ENCODE measurements at places on chromosomes 7 and 10. TPM values are rescaled to one million over a fixed set of nuclear protein-coding genes. Genes with fewer than 3 reads are reported as not detected.

The BRAT1 gene
- total RNA-seq: 40.7 TPM

The RAMP3 gene
- total RNA-seq: not detected

The GPR26 gene
- not detected for total RNA-seq

The CNNM2 gene
- 7.7 TPM for total RNA-seq

The HYCC1 gene
- 79.6 TPM for total RNA-seq

DNA sequence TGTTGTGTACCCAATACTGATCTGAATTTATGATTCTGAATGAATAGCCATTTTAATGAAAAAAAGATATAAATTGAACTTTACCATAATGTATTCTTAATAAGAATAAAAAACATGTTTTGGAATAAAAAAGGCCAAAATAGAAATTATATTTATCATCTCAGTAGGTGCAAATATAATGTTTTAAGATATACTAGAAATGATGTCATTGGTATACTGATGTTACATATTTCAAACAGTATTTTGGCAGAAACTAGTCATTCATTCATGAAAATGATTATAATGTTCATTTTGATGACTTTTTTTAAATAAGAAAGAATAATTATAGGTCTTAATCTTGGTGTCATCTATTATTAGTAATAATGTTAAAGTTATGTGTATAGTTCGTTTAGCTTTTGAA lies 9.2 kb downstream of the PCGF5 start:
- H3K4me3 ChIP-seq: no peak overlapping the region
- no peak for DNase-seq
- H3K36me3 ChIP-seq: peaks cover 28% of the 10 kb centered on the region
- no peak overlapping the region for H3K27ac ChIP-seq
- no peaks in the 10 kb centered on the region for H3K27me3 ChIP-seq
- peaks cover 35% of the 10 kb centered on the region for H3K4me1 ChIP-seq

- DNase-seq: no peak
- H3K27ac ChIP-seq: no peak overlapping the region
- no peak overlapping the region for H3K4me3 ChIP-seq
- no peaks in the 10 kb centered on the region for H3K4me1 ChIP-seq
These were observed 64.8 kb downstream of the TNS3 start for GRCh38 chr7:47516985-47517600.

- H3K27ac ChIP-seq: peak overlapping the region; percentile 80
- peak overlapping the region; percentile 78 for H3K4me3 ChIP-seq
- H3K4me1 ChIP-seq: peaks cover 44% of the 10 kb centered on the region
- DNase-seq: peak; percentile 49
- H3K36me3 ChIP-seq: peaks cover 45% of the 10 kb centered on the region
These were observed 1.2 kb downstream of the UBE3C start for GRCh38 chr7:157139810-157140510.

DNA sequence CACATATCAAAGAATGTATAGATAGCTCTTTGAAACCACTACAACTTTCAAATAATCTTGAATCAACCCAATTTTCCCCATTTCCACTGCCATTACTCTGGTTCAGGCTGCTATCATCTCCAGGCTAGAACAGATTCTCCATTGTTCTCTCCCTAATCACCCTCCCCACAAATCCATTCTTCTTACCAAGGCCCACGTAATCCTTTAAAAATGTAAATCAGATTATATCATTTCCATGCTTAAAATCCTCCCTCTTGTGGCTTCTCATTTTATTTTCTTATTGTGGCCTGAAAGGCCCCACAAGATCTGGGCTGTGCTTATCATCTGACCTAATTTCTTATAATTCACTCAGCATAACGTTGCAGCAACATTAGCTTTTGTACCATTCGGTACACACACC lies 3.0 kb upstream of the PON1 start:
- DNase-seq: no peak
- no peak overlapping the region for H3K4me3 ChIP-seq
- H3K4me1 ChIP-seq: peaks cover 16% of the 10 kb centered on the region
- no peaks in the 10 kb centered on the region for H3K36me3 ChIP-seq

- no peak for DNase-seq
- no peaks in the 10 kb centered on the region for H3K27me3 ChIP-seq
- no peak overlapping the region for H3K27ac ChIP-seq
- no peak overlapping the region for H3K4me3 ChIP-seq
These were observed 15.6 kb upstream of the KMT2C start for GRCh38 chr7:152451356-152451755.

DNA sequence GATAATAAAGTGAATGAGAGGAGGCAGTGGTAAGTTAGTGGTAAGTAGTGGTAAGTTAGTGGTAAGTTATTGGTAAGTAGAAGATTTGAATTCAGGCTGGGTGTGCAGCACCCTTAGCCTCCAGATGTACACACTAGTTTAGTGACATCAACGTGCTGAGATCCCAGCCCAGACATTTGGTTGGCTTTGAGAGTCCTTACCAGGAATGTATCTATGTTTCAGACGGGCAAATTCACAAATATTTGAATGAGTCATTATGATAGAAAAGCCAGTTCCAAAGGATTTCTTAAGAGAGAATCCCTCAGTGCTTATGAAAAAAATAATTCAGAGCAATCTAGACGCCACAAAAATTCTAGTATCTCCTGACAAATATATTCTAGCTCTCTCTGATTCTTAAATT lies 70.0 kb downstream of the ARL4A start:
- H3K27ac ChIP-seq: no peak overlapping the region
- H3K27me3 ChIP-seq: peaks cover 4% of the 10 kb centered on the region
- H3K4me1 ChIP-seq: no peaks in the 10 kb centered on the region
- DNase-seq: no peak
- H3K4me3 ChIP-seq: no peak overlapping the region

GRCh38 chr7:137742051-137742450 lies 104.7 kb downstream of the DGKI start:
- H3K4me3 ChIP-seq: no peak overlapping the region
- H3K27ac ChIP-seq: no peak overlapping the region
- no peaks in the 10 kb centered on the region for H3K4me1 ChIP-seq
- DNase-seq: no peak

DNA sequence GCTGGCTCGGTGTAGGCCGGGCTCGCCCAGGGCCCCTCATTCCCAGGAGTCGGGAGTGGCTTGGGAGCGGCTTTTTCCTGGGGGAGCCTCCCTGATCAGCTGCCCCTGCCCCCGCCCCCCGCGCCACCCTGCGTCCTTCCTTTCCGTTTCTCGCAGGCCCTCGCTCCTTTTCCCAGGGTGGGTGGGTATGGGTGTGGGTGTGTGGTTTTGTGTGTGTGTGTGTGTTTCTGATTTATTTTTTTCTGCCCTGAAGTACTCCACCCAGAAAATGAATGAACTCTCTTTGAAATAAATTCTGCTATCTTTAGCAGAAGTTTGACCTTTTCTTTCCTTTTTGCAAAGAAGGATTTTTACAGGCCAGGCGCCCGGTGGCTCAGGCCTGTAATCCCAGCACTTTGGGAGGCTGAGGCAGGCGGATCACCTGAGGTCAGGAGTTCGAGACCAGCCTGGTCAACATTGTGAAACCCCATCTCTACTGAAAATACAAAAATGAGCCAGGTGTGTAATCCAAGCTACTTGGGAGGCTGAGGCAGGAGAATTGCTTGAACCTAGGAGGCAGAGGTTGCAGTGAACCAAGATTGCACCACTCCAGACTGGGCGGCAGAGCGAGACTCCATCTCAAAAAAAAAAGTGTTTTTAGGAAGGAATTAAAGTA lies 30.0 kb upstream of the AP5Z1 start:
- H3K27me3 ChIP-seq: no peaks in the 10 kb centered on the region
- peaks cover 56% of the 10 kb centered on the region for H3K4me1 ChIP-seq
- peak overlapping the region; percentile 95 for H3K27ac ChIP-seq
- no peak for DNase-seq
- H3K36me3 ChIP-seq: peaks cover 41% of the 10 kb centered on the region
- H3K4me3 ChIP-seq: peak overlapping the region; percentile 82

DNA sequence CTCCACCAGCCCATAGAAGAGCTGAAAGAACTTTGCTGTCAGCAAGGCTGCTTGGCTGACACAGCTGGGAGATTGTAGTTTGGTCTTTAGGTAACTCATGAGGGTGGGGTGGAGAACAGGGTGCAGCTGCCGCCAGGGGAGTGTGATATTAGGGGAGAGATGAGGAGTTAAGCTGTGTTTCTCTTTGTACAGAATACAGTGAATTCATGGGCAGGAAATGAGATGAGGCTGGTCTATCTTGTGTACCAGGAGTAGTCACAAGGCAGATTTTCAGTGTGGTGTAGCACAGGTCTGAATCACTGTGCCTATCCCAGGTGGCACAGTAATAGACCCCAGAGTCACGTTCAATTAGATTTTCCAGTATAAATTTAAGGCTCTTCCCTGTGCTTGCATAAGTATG lies 56.6 kb upstream of the TARP start:
- DNase-seq: no peak
- no peaks in the 10 kb centered on the region for H3K27me3 ChIP-seq

DNA sequence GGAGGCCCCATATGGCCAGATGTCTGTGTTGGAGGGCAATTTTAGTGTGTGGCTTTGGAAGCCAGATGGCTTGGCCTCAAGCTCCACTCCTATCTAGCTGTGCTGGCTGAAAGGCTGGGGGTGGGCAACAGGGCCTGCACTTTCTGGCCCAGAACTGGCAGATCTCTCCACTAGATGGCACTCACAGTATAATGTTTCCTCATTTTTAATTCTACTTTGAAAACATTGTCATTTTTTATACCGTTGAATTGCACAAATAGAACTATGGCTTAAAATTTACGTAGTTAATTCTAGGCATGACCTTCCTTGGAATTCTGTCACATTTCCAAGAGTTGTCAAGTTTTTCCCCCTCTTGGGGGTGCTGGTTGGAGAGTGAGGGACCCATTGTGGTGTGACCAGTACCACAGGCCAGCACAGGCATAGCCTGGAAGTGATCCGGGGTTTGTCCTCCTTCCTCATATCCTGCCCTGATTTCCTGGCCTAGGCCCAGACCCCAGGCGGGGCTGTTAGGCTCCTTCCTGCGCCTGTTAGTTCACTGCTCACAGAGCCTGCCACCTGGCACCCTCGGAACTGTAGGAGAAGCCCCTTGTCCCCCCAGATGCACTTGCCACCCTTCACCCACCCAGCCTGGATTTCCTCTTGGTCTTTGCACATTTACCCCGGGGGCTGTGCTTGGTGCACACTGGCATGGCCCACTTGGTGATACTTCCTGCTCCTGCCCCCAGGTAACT lies 52.8 kb downstream of the ARHGAP22 start:
- peak; percentile 35 for DNase-seq
- H3K27ac ChIP-seq: no peak overlapping the region
- H3K4me1 ChIP-seq: no peaks in the 10 kb centered on the region
- no peak overlapping the region for H3K4me3 ChIP-seq
- no peaks in the 10 kb centered on the region for H3K27me3 ChIP-seq
- no peaks in the 10 kb centered on the region for H3K36me3 ChIP-seq

- no peaks in the 10 kb centered on the region for H3K4me1 ChIP-seq
- H3K4me3 ChIP-seq: no peak overlapping the region
- no peaks in the 10 kb centered on the region for H3K27me3 ChIP-seq
These were observed 287.6 kb upstream of the HGF start for GRCh38 chr7:82057476-82057875.

DNA sequence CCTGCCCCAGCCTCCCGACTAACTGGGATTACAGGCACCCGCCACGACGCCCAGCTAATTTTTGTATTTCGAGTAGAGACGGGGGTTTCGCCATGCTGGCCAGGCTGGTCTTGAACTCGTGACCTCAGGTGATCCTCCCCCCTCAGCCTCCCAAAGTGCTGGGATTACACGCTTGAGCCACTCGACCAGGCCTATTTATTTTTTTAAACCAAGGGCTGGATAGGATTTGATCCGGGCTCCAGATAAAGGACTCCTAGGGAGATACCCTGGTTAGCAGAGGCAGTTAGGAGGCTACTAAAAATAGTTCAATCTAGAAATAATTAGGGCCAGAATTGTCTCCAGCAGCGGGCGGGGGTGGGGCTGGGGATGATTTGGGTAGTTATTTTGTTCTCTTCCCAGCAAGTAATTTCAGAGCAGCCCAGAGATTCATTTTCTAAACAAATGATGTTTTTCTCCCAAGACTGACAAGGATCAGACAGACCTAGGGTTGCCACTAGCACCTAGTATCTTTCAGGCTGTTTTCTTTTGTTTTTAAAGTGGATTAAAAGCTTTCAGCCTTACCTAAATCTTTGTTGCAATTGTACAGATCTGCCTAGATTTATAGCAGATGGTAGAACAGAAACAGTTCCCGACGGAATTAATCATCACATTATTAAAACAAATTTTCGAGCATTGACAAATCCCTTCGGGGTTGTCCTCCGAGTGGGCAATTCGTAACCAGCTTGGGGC lies 859 bp upstream of the SMC3 start:
- peak overlapping the region; percentile 95 for H3K4me3 ChIP-seq
- no peak for DNase-seq
- peaks cover 28% of the 10 kb centered on the region for H3K36me3 ChIP-seq
- H3K27me3 ChIP-seq: peaks cover 19% of the 10 kb centered on the region

GRCh38 chr10:30183055-30183402 lies 123.6 kb upstream of the JCAD start:
- no peaks in the 10 kb centered on the region for H3K4me1 ChIP-seq
- H3K36me3 ChIP-seq: no peaks in the 10 kb centered on the region
- DNase-seq: no peak

DNA sequence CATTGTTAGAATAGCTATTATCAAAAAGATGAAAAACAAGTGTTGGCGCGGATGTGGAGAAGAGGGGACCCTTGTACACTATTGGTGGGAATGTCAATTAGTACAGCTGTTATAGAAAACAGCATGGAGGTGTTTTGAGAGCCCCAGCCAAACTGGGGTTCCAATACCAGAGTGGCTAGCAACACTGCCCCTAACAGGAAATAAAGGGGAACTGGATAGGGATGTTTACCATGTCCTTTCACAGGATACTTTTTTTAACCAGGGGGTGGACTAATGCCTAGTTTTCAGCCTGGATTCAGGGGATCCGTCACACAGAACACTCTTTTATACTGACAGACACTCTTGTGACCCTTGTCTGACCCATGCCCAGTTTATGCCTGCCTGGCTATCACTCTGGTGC lies 6.9 kb upstream of the GSTK1 start:
- peak overlapping the region; percentile 23 for H3K27ac ChIP-seq
- no peak for DNase-seq
- H3K4me3 ChIP-seq: no peak overlapping the region
- H3K27me3 ChIP-seq: no peaks in the 10 kb centered on the region
- H3K36me3 ChIP-seq: peaks cover 31% of the 10 kb centered on the region
- H3K4me1 ChIP-seq: peaks cover 57% of the 10 kb centered on the region

GRCh38 chr7:98314469-98314868 lies 33.0 kb downstream of the BRI3 start:
- H3K27me3 ChIP-seq: no peaks in the 10 kb centered on the region
- no peak overlapping the region for H3K4me3 ChIP-seq
- DNase-seq: no peak
- no peak overlapping the region for H3K27ac ChIP-seq
- H3K36me3 ChIP-seq: no peaks in the 10 kb centered on the region

DNA sequence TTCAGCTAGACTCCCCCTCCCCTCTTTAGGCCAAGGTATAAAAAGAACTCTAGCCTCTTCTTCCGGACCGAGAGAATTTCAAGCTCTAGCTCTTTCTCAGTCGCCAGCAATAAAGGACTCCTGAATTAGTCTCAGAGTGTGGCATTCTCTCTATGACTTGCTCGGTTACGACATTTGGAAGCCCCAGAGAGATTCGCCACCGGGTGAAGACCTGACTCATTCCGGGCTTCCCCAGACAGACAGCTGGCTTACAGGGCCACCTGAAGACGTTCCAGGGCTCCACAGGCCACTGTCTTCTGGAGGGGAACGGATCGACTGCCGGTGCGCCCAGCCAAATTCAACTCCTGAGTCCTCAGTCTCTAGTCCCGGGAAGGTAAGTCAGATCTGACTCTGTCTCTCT lies at the start of gene AKR1B15:
AKR1B15 (plus strand) TSS at position 234 of the 400 bp plus-strand sequence. CDS start 15,510 bp downstream, outside the sequence.
- no peak within 1 kb of the TSS for H3K4me3 ChIP-seq
- H3K36me3 ChIP-seq: no peaks in the 10 kb centered on the region
- DNase-seq: no peak
- no peak within 1 kb of the TSS for H3K27ac ChIP-seq
- peaks cover 5% of the 10 kb centered on the region for H3K4me1 ChIP-seq

- DNase-seq: peak; percentile 11
- no peaks in the 10 kb centered on the region for H3K27me3 ChIP-seq
- H3K27ac ChIP-seq: no peak overlapping the region
- peaks cover 21% of the 10 kb centered on the region for H3K4me1 ChIP-seq
These were observed 118.3 kb upstream of the ZNF438 start for GRCh38 chr10:31149835-31150512.
